Activated CD8-positive, alpha-beta T cell treated with anti-CD3 and anti-CD28 coated beads, Interleukin-2, amount 10 ng/mL, durations not matched to agents 7 days and 5 days (primary cell): ENCODE measurements at places on chromosomes 13 and 19.

DNA sequence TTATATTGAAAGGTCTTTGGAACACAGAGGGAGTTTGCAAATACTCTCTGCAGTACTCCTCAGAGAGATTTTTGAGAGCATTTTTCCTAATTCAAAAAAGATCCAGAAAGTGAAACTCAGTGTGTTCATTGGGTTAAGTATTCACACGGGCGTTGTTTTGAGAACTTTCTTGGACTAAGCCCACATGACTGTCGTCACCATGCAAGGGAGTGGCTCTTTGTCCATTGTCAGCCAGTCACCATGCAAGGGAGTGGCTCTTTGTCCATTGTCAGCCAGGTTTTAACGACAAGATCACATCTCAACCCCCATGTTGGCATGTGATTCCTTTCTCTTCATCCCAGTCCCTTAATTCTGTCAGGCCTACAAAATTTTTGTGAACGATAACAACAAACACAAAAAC is 81.2 kb upstream of the STK24 start:
- no peak for DNase-seq

DNA sequence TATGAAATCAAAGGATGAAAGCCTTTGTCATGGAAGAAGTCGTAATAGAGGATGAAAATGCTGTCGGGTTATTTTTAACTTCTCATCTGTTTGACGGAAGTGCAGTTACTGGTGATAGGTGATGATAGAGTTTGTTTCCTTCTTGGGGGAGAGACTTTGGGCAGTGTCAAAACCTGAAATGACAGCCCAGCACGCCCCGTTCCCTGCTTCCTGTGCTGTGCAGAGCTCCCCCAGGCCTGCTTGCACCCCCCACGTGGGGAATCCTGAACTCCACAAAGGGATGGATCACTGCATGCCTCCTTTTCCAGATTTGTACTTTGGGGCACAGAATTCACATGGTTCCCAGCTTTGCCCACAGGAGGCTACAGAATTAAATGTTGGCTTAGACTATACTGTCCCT is 102.7 kb downstream of the ATP11A start:
- no peak for DNase-seq

- DNase-seq, result no peak
Measured at GRCh38 chr13:94209117-94209516, 270.4 kb downstream of the DCT start.

GRCh38 chr13:27461940-27462584 is 11.7 kb upstream of the MTIF3 start:
- DNase-seq, result no peak

- DNase-seq, result peak; percentile 63
Measured at GRCh38 chr19:888581-889385, 4.2 kb downstream of the MED16 start.

DNA sequence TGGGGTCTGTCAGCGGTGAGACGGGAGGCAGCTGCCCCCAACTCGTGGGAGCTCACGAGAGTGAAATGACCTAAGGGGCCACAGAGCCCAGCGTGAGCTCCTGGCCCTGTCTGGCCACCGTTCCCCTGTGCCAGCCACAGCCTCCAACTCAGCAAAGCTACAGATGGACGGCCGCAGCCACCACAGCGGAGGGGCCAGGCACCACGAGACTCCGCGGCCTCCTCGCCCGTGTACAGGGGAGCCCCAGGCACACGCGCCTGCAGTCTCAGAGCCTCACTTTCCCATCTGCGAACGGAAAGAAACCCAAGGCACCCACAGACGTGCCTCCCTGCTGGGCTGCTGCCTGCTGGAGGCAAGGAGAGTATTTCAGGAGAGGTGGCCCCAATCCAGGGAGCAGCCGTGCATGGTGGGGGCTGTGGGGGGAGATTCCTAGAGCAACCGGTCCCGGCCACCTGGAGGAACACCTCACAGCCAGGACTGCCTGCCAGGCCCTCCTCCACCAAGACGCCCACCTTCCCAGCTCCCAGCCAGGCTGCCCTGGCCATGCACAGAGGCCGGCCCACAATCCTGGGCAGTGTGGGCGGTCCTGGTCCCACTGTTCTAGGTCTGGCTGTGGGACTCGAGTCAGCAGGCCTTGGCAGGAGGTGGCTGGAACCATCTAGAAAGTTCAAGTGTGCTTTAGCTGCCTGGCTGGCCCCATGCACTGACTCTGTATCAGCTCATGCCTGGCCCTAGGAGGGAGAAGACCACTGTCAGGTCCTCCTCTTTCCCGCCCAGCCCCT is 1.9 kb downstream of the MKNK2 start:
- DNase-seq, result peak; percentile 40

DNA sequence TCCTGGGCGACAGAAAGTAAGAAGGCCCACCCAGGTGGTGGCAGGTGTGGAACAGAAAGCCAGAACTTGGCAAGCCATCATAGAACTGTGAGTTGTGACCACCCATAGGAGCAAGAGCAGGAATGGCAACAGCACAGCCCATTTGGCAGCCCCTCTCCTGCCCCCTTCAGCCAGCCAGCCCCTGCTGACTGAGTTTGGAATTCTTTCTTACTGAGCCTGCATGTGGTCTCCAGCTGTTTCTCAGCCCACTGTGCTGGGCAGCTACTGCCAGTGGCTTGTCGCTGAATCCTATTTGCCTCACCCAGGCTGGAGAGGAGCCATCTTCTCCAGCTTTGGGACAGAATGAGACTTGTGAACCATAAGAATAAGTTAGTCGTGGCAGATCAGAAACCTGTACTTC is 28.3 kb downstream of the CNMD start:
- DNase-seq, result no peak

GRCh38 chr19:38412961-38413360 is 10.1 kb downstream of the FAM98C start:
- DNase-seq, result no peak

- peak; percentile 51 for DNase-seq
Measured at GRCh38 chr13:47109028-47109427, 212.2 kb upstream of the HTR2A start.

GRCh38 chr13:89968470-89968869 is 1379.0 kb upstream of the MIR17HG start:
- no peak for DNase-seq

GRCh38 chr13:101049166-101049850 is 367.0 kb downstream of the NALCN start:
- DNase-seq, result no peak

GRCh38 chr13:99746637-99747402 is 224.7 kb downstream of the ZIC5 start:
- DNase-seq, result no peak

GRCh38 chr13:30121666-30122065 is 185.7 kb downstream of the KATNAL1 start:
- peak; percentile 48 for DNase-seq

GRCh38 chr19:45958769-45959516 is 14.7 kb downstream of the NOVA2 start:
- DNase-seq, result no peak

DNA sequence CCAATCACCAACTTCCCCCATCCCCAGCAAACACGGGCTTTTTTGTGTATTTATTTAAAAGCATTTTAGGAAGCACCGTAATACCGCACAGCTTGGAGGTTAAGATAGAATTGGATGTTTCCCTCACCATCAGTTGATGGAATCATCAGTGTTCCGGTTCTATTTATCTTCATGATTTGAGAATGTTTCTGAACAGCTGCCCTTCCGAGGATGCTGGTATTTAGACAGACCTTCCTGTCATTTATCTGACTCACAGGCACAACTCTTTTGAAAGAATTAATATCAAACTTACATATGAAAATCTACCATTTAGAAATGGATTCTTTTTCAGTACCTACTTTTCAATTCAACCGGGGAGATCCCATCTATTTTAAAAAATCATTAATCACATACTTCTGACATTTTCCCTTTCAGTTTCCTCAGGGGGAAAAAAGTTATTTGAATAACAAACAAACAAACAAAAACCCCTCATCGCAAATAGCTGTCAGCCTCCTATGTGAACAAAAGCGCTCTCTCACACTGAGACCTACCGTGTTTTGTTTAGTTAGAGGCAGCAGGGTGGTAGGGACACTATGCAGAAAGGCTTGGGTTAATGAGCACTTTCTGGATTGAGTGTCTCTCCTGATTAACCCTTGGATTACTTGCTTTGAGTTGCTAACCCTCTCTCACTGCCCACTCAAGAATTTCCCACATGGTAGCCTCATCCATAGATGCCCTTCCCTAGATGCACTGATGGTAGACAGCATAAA is 189.3 kb downstream of the TM9SF2 start:
- DNase-seq, result no peak

- DNase-seq, result no peak
Measured at GRCh38 chr19:7263521-7263920, 30.7 kb downstream of the INSR start.

DNA sequence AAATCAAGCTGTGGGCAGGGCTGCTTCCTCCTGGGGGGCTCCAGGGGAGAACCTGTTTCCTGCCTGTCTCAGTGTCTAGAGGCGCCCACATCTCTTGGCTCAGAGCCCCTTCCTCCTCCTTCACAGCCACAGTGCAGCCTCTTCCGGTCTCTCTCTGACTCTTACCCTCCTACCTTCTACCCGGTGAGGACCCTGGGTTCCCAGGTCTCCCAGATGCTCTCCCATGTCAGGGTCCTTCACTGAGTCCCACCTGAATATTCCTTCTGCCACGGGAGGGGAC is 153.1 kb downstream of the KDM4B start:
- peak; percentile 39 for DNase-seq

DNA sequence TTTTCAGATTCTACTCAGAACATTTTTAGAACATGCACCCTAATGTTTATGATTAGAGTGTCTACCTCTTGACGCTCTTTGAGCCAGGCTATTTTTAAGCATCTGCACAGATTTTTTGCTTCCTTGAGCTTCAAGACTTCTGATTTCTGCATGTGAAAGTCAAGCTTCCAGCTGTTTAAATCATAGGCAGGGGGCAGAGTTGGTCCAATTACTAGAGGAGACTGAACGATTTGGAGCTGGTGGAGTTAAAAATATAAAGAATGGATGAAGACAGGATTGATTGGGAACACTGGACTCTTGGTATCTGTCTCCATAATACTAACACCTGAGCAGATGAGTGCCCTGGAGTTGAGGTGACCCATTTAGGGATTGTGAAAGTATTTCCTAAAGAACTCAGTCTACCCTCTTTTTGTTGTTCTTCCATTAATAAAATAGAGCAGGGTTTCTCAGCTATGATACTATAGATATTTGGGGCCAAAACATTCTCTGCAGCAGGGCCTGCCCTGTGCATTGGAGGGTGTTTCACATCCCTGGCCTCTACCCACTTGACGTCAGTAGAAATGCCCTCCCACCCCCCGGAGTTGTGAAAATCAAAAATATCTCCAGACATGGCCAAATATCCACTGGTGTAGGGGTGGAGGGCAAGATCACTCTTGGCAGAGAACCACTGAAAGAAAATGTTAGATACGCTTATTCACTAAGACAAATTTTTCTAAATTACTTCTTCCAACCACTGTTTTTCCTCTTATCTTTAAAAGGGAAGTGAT is 160.1 kb downstream of the COG6 start:
- no peak for DNase-seq

- no peak for DNase-seq
Measured at GRCh38 chr13:37587236-37587635, 11.3 kb downstream of the POSTN start.

GRCh38 chr19:16589917-16590316 is 17.7 kb upstream of the SLC35E1 start:
- no peak for DNase-seq
